Nephron progenitor cell (in vitro differentiated cells): ENCODE measurements at places on chromosomes 4 and X.

GRCh38 chr4:34181891-34182290 lies 2062.4 kb downstream of the ARAP2 start:
- DNase-seq: no peak

DNA sequence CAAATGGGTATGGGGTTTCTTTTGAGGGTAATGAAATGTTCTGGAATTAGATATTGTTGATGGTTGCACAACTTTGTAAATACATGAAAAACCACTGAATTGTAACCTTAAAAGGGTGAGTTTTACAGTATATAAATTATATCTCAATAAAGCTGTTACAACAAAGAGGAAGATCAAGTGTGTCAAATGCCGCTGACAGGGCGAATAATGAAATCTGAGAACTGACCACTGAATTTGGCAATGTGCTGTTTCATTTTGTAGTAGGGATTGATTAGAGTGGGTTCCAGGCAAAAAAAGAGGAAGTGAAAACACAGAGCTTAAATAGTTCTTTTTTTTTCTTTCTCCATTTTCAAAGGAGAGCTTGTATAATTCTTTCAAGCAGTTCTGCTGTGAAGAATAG lies 161.1 kb upstream of the NAP1L5 start:
- DNase-seq: no peak

GRCh38 chr4:6354119-6354518 lies 84.5 kb downstream of the WFS1 start:
- no peak for DNase-seq

DNA sequence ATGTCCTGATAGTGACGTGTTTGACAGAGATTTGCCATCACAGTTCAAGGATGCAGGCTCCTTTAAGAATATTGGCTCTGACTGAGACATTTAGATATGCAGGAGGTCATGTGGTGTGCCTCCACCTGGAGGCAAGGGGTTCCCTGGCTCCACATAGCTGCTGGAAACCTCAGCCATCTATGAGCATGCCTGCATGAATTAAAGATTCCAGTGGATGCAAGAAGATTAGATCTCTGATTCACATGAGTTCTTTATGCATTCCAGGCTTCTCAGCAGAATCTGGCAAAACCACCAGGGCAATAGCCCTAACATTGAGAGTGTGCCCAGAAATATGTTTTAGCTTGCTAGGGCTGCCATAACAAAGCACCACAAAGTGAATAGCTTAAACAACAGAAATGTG lies 298.5 kb upstream of the AADAT start:
- DNase-seq: no peak

- DNase-seq: no peak
Observed at GRCh38 chr4:151670843-151671242, 90.0 kb downstream of the GATB start.
